Mammary epithelial cell (primary cell): ENCODE measurements at places on chromosomes 13 and 19.

- DNase-seq, result peak; percentile 67
Observed at GRCh38 chr19:23762884-23763711, 4.4 kb upstream of the ZNF681 start.

DNA sequence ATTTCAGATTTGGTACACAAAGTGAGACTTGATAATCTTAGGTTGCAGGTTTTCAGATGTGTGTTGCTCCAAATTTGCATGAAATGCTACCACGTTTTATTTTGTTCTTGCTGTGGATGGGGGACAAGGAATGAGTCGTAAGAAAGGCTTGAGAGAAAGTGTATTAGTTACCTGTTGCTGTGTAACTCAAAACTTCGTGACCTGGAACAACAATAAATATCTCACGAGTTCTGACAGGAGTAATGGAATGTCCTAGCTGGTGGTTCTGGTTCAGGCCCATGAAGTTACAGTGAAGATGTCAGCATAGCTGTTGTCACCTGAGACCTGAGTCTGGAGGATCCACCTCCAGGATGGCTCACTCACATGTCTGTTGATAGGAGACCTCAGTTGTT is 1.2 kb downstream of the ZNF8 start:
- peak; percentile 18 for DNase-seq

- no peak for DNase-seq
Observed at GRCh38 chr13:43874504-43875092, 4.9 kb downstream of the CCDC122 start.

DNA sequence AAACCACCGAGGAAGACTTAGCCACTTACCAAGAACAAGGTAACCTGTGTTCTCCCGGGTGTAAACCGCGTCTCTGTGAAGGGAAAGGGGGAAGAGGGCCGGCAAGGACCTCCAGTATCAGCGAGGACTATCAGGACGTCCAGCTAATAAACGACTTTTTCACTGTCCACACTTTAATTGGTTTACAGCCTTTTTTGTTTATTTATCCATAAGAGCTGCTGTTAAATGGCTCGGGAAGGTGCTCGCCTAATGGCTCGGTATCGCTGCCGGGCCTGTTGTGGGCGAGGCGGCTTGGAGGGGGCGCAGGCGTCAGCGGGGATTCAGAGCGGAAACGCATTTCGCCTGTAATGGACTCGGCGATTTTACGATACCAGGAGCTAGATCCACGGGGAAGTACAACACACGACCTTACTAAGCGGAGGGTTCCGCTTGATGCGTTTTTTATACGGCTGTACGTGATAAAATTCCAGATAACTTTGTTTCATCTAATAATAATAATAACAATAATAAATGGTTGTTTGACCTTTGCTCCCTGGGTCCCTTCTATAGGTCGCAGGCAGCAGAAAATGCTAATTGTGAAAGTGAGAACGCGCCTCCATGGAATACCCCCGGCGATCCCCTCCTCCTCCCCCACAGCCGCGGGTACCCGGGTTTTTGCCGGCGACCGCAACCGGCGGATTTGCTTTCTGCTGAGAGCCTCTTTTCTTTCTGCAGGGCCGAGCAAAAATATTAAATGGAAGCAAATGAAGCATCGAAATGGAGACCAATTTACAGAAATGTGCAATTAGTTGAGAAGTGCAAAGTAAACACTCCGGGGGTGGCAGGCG is 2.5 kb upstream of the PDX1 start:
- DNase-seq, result no peak

DNA sequence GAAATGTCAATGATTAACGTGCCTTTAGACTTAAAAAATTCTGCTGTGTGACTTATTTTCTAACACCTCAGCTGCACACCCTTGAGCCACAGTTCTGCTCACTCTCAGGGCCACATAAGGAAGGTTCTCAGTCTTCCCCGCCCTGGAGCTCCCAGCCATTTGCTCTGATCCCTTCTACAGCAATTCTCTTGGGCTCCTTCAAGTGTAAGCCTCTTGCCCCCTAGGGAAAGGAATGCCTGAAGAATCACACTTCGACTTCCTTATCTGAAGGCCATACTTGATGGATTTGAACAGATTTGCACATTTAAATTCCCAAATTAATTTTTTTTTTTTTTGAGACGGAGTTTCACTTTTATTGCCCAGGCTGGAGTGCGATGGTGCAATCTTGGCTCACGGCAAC is 44.2 kb downstream of the RASA3 start:
- DNase-seq, result no peak
